ENCODE measurements at places on chromosomes 3 and 15. TPM values are rescaled to one million over a fixed set of nuclear protein-coding genes. Genes with fewer than 3 reads are reported as not detected.

Gene ADAMTSL3
- total RNA-seq, result 6.4 TPM

DNA sequence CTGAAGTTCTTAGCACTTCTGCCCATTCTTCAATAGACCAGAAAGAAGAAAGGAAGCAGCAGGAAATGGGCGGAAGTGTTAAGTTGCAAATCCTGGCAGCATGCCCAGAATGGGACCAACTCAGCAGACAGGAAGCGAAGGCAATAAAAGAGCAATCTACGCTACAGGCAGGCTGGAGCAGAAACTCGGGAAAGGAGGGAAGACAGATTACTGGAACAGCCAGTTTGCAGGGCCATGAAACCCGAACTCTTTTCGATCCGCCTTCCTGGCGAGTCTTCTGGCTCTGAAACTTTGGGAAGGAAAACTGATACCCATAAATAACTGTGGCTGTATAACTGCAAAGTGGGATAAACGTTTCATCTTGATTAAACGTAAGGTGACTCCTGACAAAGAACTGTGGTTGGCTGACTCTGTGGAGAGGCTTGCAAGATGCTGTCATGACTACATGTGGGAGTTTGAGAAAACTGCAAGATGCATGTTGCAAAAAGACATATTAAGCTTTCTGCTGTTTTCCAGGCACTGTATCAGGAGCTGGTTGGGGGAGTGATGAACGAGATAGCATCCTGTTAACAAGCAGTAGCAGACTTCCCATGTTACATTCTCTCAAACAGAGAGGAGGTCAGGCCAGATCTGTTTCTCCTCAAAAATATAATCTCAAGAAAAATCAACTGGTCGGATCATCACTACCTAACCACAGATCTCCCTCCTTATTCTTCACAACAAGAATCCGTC lies 67.8 kb downstream of the FMN1 start:
- peak; percentile 56 for DNase-seq

DNA sequence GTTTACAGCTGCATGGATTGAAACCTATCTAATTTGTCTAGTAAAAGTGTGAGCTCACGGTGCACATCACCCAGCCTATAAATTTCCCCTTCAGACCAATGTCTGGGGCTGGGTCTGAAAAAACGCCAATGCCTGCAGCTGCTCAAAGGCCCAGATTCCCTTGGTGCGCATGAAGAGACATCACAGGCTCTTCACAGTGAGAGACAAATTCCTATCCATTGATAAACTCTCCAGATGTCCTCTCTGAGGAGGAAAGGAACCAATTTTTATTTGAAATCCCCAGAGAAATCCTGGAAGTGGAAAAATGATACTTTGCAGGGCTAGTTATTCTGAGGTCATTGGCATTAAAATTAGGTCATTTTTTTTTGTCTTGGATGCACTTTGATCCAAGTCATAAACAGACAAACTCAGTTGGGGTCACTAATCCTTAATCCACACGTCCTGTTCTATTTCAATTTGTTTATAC lies 360.5 kb downstream of the EPHA3 start:
- no peak for DNase-seq

DNA sequence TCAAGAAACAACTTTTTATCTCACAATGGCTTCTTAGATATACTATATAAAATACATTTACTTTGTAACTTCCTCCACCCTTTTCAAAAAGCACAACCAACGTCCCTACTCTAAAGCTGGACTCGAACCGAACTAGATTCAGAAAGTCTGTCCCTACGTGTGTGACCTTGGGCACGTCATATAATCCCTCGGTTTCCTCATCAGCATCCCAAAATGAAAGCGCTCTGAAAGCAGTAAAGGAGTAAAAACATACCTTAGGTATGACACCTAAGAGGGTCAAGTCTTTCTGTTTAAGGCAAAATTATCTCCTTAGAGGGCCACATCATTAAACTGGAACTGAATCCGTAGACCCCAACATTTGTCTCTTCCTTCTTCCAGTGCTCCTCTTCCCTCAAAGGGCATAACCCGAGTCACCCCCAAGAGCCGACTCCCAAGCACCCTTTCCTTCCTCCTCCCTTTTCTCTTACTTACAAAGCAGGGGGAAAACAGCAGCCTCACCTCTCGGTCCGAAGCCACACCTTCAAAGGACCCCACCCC lies 663 bp downstream of the PDCD10 start:
- DNase-seq, result no peak

DNA sequence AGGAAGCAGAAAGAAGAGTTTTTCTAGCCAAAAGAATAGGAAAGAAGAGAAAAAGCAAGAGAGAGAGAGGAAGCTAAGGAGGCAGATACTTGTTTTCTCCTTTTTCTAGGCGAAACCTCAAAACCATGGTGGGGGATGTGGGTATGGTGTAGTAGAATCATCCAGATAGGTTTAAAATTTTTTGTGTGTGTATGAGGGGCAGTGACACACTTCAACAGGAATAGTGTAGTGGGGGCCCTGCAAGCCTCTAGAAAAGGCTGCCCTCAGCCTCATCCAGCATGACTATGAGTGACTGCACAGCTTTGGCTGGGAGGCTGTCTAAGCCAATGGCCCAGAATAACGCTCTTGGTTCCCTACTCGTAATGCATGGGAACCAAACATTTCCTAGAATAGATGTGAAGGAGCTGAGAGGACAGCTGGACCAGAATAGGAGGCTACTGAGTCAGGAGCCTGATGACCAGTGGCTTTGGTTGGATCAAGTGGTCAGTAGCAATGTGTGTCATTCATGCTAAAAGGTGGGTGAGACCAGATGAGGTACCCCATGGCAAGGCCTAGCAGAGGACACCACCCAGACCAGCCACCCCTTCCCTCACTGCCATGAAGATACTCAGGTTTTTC lies 24.4 kb downstream of the MOBP start:
- no peak for DNase-seq
